ENCODE measurements at places on chromosomes 5 and 9. TPM values are rescaled to one million over a fixed set of nuclear protein-coding genes. Genes with fewer than 3 reads are reported as not detected.

CDC14B gene
- 0.74 TPM for total RNA-seq

GABRA6 gene
- total RNA-seq: not detected

DNA sequence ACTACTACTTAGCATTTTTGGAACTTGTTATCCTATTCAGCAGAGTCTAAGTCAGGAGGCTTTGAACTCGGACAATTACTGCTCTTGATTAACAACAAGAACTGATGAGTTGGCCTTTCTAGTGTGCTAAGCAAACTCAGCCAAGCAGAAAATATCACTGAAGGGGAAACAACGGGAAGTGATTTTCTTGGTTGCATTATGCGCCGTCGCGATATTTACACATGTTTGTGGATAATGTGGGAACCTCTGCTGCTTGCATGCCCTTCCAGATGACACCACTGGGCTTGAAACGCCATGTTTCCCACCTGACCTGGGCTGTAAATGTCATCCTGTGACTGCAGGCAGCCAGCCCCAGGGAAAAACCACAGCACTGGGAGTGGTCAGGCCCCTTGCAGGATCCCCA, 205.5 kb downstream of the PAX5 start:
- H3K4me3 ChIP-seq: no peak overlapping the region
- H3K27me3 ChIP-seq: peaks cover 2% of the 10 kb centered on the region
- no peak for DNase-seq
- no peaks in the 10 kb centered on the region for H3K36me3 ChIP-seq
- no peak overlapping the region for H3K27ac ChIP-seq

GRCh38 chr9:8408575-8409190, 609.1 kb upstream of the DMAC1 start:
- DNase-seq: no peak
- no peak overlapping the region for H3K27ac ChIP-seq
- no peaks in the 10 kb centered on the region for H3K36me3 ChIP-seq
- no peak overlapping the region for H3K4me3 ChIP-seq

- no peak for DNase-seq
- no peak overlapping the region for H3K4me3 ChIP-seq
- no peaks in the 10 kb centered on the region for H3K36me3 ChIP-seq
- H3K4me1 ChIP-seq: no peaks in the 10 kb centered on the region
These were observed 40.4 kb downstream of the ZNF608 start for GRCh38 chr5:124706051-124706450.

GRCh38 chr5:127216898-127217675, 73.5 kb upstream of the MEGF10 start:
- no peak overlapping the region for H3K4me3 ChIP-seq
- DNase-seq: no peak
- H3K36me3 ChIP-seq: no peaks in the 10 kb centered on the region
- no peaks in the 10 kb centered on the region for H3K4me1 ChIP-seq
- no peak overlapping the region for H3K27ac ChIP-seq
- H3K27me3 ChIP-seq: peaks cover 5% of the 10 kb centered on the region

DNA sequence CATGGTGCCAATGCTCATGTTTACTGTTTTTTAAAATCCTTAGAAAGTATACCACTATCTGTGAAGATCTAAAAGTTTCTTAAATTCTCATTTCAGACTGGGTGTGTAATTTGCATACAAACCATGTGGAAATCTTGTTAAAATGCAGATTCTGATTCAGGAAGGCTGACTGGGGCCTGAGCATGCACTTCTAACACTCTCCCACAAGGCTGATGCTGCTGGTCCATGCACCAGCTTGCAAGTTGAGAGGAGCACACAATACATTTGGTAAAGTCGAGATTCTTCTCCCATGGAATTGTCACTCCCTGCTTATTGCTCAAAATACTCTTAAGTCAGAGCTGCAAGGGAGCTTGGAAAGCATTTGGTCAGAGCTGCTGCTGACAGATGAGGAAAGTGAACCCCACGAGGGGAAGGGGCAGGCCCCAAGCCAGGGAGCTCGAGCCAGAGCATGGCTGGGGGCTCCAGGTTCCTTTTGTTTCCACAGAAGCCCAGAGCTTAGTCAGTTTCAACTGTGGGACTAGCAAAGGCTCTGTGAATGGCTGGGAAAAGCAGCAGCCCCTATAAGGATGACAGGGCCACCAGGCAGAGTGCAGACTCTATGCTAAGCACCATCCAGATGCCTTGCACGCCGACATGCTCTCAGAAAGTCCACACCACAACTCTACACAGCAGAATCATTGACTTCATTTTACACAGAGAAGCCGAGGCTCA, 93.5 kb upstream of the HAND1 start:
- no peak overlapping the region for H3K27ac ChIP-seq
- H3K36me3 ChIP-seq: no peaks in the 10 kb centered on the region
- no peak overlapping the region for H3K4me3 ChIP-seq
- no peaks in the 10 kb centered on the region for H3K4me1 ChIP-seq
- H3K27me3 ChIP-seq: peaks cover 11% of the 10 kb centered on the region

- no peak overlapping the region for H3K27ac ChIP-seq
- H3K4me1 ChIP-seq: no peaks in the 10 kb centered on the region
- no peak for DNase-seq
- no peak overlapping the region for H3K4me3 ChIP-seq
- H3K36me3 ChIP-seq: no peaks in the 10 kb centered on the region
These were observed 237.9 kb downstream of the TMEM38B start for GRCh38 chr9:105932276-105932675.

Data from endothelial cell of umbilical vein (primary cell).